Activated CD4-positive, alpha-beta T cell treated with anti-CD3 and anti-CD28 coated beads, Interleukin-2, amount 50 U/mL, for 24 hours (primary cell): ENCODE measurements at places on chromosomes 2 and 18.
A peak's percentile ranks its signal among the peaks of the same experiment; 100 is the strongest.

DNA sequence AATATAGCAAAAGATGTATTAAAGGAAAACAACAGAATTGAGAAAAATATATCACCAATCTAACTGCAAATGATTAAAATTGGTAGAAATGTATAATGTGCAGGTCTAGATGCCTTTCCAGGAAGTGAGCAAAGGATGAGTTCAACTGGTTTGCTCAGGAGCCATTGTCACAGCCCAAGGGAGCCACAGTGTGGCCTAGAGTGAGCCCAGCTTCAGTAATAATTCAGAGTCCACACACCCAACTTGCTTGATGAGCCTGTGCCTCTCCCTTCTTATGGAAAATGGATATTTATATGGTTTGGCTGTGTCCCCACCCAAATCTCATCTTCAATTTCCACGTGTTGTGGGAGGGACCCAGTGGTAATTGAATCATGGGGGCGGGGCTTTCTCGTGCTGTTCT is 92.2 kb upstream of the ASAP2 start:
- DNase-seq = no peak

DNA sequence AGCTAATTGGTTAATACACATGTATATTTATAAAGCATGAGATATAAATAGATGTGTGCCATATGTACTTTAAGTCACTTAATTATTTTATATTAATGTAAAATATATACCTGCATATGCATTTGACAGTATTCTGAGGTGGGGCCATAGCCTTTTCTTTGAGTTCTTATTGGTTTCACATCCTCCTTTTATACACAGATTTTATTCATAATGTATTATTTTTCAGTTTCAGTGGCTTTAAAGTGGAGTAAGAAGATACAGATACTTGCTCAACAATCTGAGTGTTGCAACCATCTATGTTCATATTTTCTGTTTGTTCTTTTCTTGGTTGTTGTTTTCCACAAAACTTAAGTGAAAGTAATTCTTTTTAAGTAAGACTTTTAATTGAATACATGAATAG is 436.5 kb downstream of the RND3 start:
- no peak for DNase-seq

- no peak for DNase-seq
These were observed 871 bp upstream of the DUSP28 start for GRCh38 chr2:240559286-240559685.

GRCh38 chr2:24576146-24576545 is 85.1 kb downstream of the NCOA1 start:
- DNase-seq = no peak

- DNase-seq = no peak
These were observed 118.4 kb upstream of the TMEM18 start for GRCh38 chr2:795531-796041.

DNA sequence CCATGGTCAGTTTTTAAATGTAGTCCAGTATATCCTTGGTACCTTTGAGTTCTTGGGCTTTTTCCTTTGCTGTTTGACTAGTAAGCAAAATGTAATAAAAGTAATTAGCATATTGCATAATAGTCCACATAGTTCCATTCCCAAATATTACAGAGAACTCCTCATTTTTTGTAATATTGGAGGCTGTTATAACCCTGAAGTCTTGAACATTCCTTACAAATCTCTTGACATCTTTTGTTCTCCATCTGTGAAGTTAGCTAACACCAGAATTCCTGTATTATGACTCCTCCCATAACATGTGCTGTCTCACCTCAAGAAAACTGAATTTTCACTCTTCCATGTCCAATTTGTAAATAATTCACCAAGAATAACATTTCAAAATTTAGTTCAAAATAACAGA is 17.1 kb downstream of the CREB1 start:
- no peak for DNase-seq

- no peak for DNase-seq
These were observed 69.9 kb downstream of the SH3BP4 start for GRCh38 chr2:235021752-235022151.

- DNase-seq = no peak
These were observed 13.5 kb upstream of the CNOT11 start for GRCh38 chr2:101238930-101239759.

GRCh38 chr2:149261692-149262091 is 68.7 kb upstream of the LYPD6 start:
- no peak for DNase-seq

DNA sequence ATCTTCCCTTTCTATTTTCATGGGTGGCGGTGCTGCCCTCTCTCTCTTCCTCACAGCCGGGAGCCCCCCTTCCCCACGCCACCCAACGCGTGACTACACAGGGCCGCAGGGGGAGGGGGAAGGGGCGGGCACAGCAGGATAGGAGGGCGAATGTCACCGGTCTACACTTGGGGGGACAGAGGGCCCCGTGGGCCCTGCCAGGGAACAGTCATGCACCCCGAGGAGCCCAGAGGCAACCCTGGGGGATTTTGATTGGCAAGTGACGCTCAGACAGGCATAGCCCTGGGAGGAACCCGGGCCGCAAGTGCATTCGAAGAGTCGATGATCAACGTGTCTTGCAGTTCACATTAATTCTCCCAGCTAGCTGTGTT is 91.1 kb upstream of the ANKRD30BL start:
- DNase-seq = no peak

DNA sequence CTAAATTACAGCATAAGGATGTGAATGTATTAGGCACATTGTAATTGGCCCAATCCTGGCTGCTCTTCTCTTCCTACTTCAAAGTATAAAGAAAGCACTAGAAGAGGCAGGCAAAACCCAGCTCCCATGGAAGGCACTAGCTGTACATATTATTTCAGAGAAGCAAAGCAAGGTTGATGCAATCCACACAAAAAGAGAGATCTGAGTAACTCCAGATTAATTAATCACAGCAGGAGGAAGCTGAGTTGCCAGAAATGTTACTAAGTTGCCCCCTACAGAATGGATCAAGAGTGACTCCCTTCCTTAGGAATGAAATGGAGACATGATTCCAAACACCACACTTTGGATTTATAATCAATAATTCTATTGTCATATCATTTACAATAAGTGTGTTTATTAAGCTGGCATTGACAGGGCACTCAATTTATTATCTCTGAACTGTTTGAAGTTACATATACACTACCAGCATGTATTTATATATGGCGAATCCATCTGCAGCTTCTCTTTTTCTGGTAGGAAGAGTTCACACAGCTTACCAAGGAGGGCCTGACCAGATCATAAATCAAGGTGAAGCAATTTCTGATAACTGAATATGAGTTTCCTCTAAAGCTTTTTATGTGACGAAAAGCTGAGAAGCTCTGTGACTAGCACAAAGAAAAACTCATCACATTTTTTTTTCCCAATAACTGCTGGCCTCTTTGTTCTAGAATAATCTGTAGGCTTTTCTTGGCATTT is 393.1 kb upstream of the LYPD1 start:
- DNase-seq = no peak

DNA sequence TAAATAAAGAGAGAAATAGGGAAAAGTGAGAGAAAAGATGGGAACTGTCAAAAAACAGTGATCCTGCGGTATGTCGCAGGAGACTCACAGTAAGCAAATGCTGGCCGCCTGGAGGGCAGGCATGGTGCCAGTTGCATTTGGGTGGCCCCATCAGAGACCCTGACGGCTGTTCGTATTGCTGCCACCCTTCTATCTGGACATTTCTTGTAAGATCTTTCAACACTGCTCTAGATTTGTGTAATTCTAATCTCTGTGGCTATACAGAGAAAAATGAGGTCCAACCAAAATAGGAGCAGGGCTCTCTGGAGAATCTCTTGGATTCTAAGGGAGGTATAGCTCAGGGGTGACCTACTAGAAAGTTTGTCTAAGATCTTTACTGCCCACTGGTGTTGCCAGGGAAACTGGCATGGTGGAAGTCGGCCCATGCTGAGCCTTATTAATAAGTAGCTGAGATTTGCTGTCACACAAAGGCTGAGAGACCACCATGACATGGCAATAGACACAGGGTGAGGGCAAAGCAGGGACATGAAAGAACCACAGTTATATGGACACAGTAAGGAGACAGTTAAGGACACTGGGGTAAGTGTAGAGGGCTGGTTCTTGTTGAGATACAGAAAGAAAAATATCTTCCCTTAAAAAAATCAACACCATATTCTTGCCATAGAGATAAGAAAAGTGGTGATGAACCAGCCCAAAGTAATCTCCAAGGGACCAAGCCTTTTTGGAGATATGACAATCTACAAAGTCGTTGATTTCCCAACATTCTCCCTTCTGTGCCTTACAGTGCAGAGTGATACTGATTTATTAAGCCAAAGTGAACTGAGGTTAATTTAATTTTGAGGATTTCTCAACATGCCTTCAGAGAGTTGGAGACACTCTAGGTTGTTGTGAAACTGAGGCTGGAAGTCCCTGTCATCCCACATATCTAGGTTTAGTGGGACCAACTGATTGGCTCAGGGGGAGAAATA is 26.4 kb upstream of the FZD7 start:
- no peak for DNase-seq

GRCh38 chr2:197786010-197786877 is 1.1 kb upstream of the BOLL start:
- peak; percentile 37 for DNase-seq

- DNase-seq = no peak
These were observed 91.8 kb downstream of the TPO start for GRCh38 chr2:1505031-1505441.

DNA sequence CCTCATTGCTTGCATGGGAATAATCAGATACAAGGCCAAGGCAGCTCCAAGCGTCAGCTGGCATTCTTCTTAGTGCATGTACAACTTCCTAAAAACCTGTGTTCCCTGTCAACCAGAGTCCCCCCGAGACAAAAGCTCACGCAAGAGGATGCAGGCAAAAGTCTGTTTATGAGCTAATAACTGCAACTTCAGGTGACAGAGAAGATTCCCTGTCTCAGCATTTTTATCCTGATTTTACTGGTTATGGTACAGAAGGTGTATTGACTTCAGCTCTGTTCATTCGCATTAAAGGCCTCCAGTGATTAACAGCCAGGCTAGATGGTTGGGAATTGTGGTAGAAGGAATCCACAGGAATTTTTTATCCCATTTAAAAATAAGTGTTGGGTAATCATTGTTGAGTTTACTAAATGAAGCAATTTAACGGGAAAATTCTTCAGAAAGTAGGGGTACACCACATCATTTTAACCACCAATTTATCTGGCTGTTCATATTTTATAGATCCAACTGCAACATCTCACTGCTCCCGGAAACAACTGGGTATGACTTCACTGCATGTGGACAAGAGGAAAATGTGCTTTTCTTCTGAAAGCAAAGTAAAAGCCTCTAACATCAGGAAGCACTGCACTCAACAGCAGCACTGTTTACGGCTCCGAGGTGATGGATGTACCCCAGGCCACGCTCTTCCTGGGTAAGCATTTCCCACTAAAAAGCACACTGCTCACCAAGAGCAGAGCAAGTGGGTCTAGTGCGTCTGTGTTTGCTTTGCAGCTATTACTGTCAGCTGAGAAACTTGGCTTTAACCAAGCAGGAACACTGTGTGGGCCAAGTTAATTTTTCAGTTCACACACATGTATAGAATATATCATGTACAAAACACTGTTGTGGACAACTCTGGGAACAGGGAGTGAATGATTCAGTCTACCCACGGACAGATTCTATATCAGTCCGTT is 31.9 kb downstream of the CCBE1 start:
- DNase-seq = no peak

GRCh38 chr2:136126021-136126420 is 8.1 kb upstream of the CXCR4 start:
- DNase-seq = no peak

DNA sequence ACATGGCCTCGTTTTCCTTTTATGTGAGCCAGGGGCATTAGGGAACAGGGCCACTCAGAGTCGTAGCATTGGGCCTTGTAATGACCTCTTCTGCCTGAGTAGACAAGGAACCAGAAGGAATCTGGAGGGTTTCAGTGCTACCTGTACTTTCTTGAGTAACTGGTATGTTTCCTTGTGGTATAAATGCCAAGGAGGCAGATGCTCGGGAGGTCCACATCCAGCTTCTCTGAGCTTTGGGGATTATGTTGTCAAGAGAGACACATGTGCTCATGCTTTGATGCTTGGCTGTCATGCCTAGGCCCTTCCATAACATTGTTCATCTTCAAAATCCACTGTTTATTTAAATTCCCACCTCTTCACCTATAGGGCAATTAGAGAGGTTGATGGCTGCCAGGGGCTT is 26.3 kb downstream of the FOSL2 start:
- DNase-seq = no peak

DNA sequence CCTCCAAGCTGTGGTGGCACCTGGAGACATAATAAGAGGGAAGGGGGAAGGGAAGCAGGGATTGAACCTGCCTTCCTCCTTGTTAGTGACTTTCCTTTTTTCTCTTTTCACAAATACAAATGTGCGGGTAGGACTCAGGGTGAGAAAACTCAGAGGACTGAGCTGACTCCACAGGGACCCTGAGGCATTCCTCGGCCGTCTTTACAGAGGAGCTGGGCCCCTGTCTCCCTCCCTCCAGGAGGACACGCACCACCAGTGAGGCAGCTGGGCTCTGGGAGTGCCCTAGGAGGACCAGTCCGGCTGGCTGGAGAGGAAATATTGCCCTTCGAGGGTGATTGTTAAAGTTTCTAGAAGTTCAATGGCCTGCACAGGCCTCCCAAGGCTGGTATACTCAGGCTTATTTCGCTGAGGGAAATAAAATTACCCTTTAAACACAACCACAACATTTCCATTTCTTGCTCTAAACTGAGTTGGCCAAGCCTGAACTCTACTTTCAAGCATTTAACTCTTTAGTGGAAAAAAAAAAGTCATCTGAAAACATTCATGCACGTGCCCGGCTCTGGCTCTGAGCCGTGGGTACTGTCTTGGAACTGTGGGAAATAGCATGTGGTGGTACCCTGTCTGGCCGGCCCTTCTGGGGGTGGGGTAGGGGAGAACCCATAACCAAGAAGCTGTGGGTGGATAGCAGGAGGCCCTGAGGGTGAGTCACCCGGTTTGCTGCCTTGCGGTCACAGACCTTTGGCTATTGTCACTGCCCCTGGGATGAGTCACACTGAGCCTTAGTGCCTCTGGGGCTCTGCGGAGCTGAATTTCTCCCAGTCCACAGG is 116.0 kb downstream of the COPS8 start:
- no peak for DNase-seq

- DNase-seq = no peak
These were observed 3.7 kb upstream of the VAPA start for GRCh38 chr18:9910071-9910470.

GRCh38 chr18:60372132-60372531 is 443 bp downstream of the MC4R start:
- DNase-seq = no peak
